Breast epithelium (tissue), 4 donors: ENCODE measurements at places on chromosomes 16 and 17.

GRCh38 chr17:76440751-76441362, 12.1 kb downstream of the UBE2O start:
- DNase-seq, result no peak
- peaks cover 7% of the 10 kb centered on the region for H3K4me1 ChIP-seq
- no peak overlapping the region for H3K4me3 ChIP-seq

- no peaks in the 10 kb centered on the region for H3K27me3 ChIP-seq
- no peak overlapping the region for H3K4me3 ChIP-seq
Measured at GRCh38 chr16:78436846-78437245, 337.4 kb downstream of the WWOX start.

DNA sequence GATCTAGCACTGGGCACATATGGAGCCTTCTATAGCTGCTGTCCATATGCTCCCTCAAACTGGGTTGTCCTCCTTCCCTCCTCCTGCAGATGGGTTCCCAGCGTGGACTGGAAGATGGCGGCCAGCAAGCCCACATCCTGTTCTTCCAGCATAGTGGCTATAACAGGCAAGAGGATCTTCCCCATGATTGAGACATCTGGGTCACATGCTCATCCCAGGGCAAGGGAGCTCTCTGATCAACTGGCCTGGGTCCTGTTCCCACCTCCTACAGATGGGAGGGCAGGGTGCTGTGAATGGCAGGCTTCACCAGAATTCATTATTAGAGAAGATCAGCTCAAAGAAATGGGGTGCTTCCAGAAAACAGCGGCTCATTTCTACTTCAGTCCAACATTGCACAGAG, 210.2 kb downstream of the PARN start:
- no peak overlapping the region for H3K4me3 ChIP-seq
- no peaks in the 10 kb centered on the region for H3K36me3 ChIP-seq
- no peak for DNase-seq
- H3K4me1 ChIP-seq, result no peaks in the 10 kb centered on the region
- no peak overlapping the region for H3K27ac ChIP-seq
- H3K27me3 ChIP-seq, result no peaks in the 10 kb centered on the region

DNA sequence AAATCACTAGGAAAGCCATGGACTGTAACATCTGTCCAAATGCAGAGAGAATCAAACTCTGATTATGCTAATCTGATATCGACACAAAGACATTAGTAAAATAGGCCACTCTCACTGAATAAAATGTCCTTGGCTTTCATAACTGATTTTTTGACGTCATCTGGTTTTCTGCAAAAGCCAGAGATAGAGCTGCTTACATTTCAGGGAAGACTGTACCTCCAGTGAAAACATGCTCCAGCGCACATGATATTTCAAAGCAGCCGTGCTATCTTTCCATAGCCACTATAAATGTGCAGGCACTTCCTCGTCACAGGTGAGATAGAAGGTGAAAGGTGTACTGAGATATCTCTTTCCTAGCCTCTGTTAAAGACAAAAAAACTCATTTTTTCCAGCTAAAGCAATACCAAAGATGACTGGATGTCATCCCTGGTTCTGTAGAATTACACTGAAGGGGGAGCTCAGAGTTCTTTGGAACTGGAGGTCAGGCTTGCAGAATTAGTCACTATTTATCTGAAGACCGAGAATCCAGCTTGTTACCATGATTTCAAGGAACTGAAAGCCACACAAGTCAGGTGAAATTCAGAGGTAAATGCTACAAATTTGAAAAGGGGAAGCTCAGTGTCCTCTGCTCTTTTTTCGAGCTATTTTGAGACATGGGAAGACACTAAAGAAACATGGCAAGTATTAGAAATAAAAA, 249.5 kb downstream of the CA10 start:
- H3K4me1 ChIP-seq, result no peaks in the 10 kb centered on the region
- DNase-seq, result no peak
- H3K27me3 ChIP-seq, result peaks cover 15% of the 10 kb centered on the region
- H3K36me3 ChIP-seq, result no peaks in the 10 kb centered on the region

DNA sequence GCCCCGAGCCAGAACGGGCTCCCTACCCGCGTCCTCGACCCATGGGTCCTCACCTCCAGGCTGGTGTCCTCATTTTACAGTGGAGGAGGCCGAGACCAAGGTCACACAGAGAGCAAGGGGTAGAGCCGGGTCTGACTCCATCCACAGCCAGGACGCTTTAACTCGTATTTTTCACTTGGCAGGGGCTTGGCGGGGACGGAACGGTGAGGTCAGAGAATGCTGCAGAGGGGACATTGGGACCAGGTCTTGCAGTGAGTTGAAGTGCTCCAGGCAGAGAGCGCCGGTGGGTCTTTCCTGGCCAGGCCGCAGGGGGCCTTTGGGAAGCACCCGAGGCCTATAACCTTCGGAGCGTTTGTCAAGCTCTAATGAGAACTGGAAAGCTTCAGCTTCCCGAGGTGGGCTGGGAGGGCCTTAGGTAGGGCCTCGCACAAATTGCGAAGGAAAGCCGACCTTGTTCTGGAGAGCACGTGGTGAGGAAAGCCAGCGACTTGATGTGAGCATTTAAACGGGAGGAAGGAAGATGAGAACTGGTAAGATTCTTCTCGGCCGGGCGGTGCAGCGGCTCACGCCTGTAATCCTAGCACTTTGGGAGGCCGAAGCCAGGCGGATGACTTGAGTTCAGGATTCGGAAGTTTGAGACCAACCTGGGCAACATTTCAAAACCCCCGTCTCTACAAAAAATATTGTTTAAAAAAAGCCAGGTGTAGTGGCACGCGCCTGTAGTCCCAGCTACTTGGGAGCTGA, 908 bp upstream of the CLUH start:
- peak overlapping the region; percentile 91 for H3K27ac ChIP-seq
- H3K4me3 ChIP-seq, result peak overlapping the region; percentile 88
- no peaks in the 10 kb centered on the region for H3K27me3 ChIP-seq
- DNase-seq, result no peak

DNA sequence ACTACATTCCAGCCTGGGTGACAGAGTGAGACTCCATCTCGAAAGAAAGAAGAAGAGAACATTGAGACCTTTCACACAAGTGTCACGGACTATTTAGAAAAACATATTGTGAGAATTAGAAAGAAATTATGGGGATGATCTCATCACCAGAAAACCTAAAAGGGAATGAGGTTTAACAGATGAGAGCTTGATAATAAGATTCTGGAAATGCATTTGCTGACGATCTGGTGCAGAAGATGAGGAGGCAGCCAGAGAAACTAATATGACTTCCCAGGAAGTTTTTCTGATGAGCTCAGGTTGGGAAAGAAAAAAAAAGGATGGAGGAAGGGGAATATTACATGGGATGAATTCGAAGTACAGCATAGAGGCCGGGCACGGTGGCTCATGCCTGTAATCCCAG, 10.8 kb upstream of the APOH start:
- H3K4me3 ChIP-seq, result no peak overlapping the region
- H3K36me3 ChIP-seq, result no peaks in the 10 kb centered on the region
- H3K4me1 ChIP-seq, result no peaks in the 10 kb centered on the region
- no peaks in the 10 kb centered on the region for H3K27me3 ChIP-seq

DNA sequence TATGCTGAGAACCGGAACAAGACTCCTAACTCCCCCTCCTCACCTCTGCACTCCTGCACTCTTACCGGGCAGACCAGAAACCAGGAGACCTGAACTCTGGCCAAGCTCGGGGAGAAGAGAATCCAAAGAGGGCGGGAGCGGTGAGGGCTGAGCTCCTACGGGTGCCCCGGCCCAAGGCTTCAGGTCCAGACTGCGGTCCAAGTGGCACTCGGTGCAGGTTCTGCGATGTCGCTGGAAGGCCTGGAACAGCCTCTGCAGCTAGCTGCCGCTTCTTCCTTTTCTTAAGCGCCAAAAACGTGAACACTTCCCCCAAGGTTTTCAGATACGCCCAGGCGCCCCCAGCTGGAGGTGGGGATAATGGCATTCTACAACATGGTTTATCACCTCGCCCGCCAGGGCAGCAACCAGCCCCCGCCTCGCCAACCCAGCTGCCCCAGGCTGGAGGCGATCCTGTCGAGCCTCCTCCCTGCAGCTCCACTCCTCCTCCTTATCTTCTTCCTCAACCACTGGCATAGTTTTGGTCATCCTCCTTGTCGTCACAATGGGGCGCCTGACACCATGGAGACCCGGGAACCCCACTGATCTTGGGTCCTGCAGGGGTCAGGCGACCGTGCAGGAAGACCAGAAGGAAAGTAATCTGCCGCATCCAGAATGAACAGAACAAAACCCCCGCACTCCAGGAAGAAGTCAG, 1735.9 kb downstream of the TP53TG3F start:
- H3K27me3 ChIP-seq, result no peaks in the 10 kb centered on the region
- no peak for DNase-seq
- H3K4me3 ChIP-seq, result no peak overlapping the region
- H3K4me1 ChIP-seq, result no peaks in the 10 kb centered on the region
- no peak overlapping the region for H3K27ac ChIP-seq

DNA sequence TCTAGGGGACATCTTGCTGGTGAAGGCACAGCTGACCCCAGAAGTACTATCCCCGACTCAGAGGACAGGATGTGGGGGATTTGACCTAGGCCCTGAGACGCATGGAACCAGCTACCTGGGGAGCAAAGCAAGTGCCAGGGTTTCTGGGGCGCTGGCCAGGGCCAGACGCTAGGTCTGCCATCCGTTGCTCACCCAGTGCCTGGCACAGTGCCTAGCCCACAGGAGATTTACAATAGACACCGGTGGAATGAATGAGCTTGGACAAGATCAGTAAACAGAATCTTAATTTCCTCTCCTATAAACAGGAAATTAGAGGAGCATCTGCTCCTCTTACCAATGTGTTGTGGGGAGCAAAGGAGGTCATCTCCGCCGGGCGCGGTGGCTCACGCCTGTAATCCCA, 5.0 kb downstream of the RPRML start:
- H3K4me3 ChIP-seq, result no peak overlapping the region
- DNase-seq, result no peak
- peaks cover 8% of the 10 kb centered on the region for H3K4me1 ChIP-seq
- no peaks in the 10 kb centered on the region for H3K27me3 ChIP-seq

- DNase-seq, result no peak
- no peaks in the 10 kb centered on the region for H3K27me3 ChIP-seq
- H3K4me3 ChIP-seq, result peak overlapping the region; percentile 98
- peak overlapping the region; percentile 63 for H3K27ac ChIP-seq
- H3K4me1 ChIP-seq, result no peaks in the 10 kb centered on the region
- no peaks in the 10 kb centered on the region for H3K36me3 ChIP-seq
Measured at GRCh38 chr17:81508639-81509206, 3.9 kb downstream of the ACTG1 start.

GRCh38 chr17:66200685-66201092, 8.8 kb upstream of the CEP112 start:
- H3K36me3 ChIP-seq, result no peaks in the 10 kb centered on the region
- no peaks in the 10 kb centered on the region for H3K27me3 ChIP-seq
- no peak overlapping the region for H3K27ac ChIP-seq
- no peak overlapping the region for H3K4me3 ChIP-seq
- DNase-seq, result no peak
- no peaks in the 10 kb centered on the region for H3K4me1 ChIP-seq

GRCh38 chr16:11073407-11073999, 129.1 kb downstream of the CLEC16A start:
- no peak overlapping the region for H3K4me3 ChIP-seq
- no peaks in the 10 kb centered on the region for H3K4me1 ChIP-seq
- H3K27me3 ChIP-seq, result no peaks in the 10 kb centered on the region
- H3K27ac ChIP-seq, result no peak overlapping the region
- no peaks in the 10 kb centered on the region for H3K36me3 ChIP-seq

DNA sequence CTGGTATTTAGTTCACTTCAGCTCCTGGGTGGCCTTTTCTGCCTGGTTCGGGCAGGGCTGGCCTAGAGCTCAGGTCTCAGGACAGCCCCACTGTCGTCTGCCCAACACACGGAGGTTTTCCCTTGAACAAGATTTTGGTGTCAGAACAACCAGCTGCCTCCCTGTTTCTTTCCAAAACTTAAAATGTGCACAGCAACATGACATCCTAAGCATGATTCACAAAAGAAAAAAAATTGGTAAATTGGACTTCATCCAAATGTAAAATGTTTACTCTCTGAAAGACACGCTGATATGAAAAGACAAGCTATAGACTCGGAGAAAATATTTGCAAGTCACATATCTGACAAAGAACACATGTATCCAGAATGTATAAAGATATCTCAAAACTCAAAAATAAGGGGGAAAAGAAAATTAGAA, 197.8 kb upstream of the CHMP6 start:
- H3K4me1 ChIP-seq, result no peaks in the 10 kb centered on the region
- no peaks in the 10 kb centered on the region for H3K27me3 ChIP-seq
- H3K4me3 ChIP-seq, result no peak overlapping the region
- H3K36me3 ChIP-seq, result no peaks in the 10 kb centered on the region
- no peak for DNase-seq

DNA sequence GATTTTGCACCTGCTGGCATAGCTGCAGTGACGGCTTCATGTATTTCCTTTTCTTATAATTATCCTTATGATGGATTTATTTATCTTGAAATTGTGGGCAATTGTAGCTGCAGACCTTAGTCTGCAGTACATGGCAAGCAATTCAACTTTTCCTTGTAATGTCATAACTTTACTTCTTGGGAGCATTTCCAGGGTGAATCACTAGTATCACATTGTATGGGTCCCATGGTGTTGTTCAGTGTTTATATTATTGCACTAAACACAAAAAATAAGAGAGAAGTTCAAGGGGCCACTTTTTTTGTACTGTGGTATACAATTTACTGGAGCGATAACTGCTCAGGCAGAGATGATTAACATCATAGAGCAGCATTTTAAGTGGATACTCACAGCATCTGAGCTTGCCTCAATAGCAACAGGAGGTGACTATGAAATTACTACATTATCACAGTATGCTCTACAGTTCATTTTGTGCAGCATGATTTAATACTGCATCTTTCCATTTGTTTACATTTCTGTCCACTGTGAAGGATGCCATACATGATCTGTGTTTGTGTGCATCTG, 169.5 kb downstream of the STX8 start:
- H3K4me1 ChIP-seq, result peaks cover 10% of the 10 kb centered on the region
- no peaks in the 10 kb centered on the region for H3K27me3 ChIP-seq
- DNase-seq, result no peak
- no peak overlapping the region for H3K4me3 ChIP-seq
- no peak overlapping the region for H3K27ac ChIP-seq

GRCh38 chr17:3534881-3535252, 22.7 kb downstream of the TRPV3 start:
- no peaks in the 10 kb centered on the region for H3K27me3 ChIP-seq
- no peak for DNase-seq
- no peak overlapping the region for H3K4me3 ChIP-seq
- no peak overlapping the region for H3K27ac ChIP-seq
- no peaks in the 10 kb centered on the region for H3K36me3 ChIP-seq
